ENCODE measurements at places on chromosomes 6 and 20.
A peak's percentile ranks its signal among the peaks of the same experiment; 100 is the strongest.

DNA sequence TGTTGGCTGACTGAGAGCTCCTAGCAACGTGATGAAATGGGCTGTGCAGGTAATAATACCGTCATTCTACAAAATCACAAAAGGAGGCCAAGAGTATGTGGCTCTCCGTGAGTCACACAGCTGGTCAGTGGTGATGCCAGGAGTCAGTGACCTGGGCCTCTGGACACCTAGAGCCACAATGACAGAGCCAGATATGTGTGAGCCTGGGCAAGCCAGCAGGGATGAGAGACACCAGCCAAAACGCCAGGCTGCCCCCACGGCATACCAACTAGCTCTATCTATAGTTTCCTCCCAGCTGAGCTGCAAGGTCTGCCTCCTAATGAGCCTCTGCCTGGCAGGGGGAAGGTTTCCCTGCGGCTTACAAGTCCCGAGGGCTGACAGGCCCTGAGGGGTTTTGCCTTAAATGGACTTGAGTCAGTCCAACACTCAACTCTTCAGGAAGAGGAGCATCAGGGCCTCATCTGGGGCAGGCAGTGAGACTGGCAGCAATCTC is 70.0 kb downstream of the CPNE5 start:
- DNase-seq, result no peak

DNA sequence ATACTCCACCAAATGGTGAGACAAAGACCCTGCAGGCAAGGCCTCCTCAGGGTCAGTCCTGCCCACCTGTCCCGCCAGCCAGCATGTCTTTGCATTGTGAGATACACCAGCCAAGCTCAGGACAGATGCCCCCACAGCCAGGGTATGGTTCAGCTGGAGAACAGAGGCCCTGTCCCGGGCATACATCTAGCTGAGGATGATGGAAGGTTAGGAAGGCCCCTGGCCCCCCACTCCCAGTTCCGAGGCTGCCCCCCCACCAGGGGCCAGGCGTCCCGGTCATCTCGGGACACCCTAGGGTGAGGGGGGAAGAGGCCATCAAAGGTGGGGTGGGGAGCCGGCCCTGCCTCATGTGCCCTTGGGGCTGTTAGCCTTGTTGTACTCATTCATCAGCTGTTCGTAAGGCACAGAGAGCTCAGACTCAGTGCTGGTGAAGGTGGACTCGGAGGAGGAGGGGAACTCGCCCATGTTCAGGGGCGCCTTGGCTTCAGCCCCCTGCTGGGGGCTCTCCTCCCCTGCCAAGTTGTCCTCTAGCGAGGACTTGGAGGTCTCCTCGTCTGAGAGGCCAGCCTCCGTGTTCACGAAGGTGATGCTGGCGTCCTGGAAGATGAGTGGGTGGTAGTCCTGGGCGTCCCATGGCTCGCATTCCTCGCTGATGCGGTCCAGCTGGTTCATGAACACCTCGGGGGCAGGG is 38.6 kb downstream of the KCNK5 start:
- no peak for DNase-seq

GRCh38 chr6:56040889-56041301 is 165.5 kb upstream of the BMP5 start:
- peak; percentile 22 for DNase-seq

DNA sequence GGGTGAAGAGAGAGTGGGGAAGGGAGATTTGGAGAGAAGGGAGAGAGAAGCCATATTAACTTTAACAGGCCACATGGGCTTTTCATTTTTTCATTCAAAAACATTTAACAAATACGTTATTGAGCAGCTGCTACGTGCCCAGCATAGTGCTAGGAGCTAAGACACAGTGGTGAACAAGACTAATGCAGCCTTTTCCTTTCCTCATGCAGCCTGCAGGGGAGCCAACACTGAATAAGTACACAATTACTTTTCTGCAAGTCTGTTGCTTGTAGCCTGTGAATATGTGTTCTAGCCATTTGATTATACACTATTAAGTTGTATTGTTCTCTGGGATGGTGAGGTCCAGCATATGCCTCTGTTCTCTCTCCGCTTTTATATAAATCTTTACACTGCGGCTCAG is 1.9 kb upstream of the BLOC1S5 start:
- DNase-seq, result no peak

- DNase-seq, result no peak
These were observed 6.9 kb downstream of the NELFCD start for GRCh38 chr20:58987790-58988564.

- peak; percentile 94 for DNase-seq
These were observed 44.6 kb downstream of the ARHGAP40 start for GRCh38 chr20:38645980-38646858.

GRCh38 chr20:58025233-58025632 is 203.2 kb downstream of the ANKRD60 start:
- no peak for DNase-seq

- DNase-seq, result no peak
These were observed 502.3 kb upstream of the IMPG1 start for GRCh38 chr6:76574746-76575145.

GRCh38 chr6:143528164-143528811 is 16.8 kb upstream of the FUCA2 start:
- DNase-seq, result no peak

DNA sequence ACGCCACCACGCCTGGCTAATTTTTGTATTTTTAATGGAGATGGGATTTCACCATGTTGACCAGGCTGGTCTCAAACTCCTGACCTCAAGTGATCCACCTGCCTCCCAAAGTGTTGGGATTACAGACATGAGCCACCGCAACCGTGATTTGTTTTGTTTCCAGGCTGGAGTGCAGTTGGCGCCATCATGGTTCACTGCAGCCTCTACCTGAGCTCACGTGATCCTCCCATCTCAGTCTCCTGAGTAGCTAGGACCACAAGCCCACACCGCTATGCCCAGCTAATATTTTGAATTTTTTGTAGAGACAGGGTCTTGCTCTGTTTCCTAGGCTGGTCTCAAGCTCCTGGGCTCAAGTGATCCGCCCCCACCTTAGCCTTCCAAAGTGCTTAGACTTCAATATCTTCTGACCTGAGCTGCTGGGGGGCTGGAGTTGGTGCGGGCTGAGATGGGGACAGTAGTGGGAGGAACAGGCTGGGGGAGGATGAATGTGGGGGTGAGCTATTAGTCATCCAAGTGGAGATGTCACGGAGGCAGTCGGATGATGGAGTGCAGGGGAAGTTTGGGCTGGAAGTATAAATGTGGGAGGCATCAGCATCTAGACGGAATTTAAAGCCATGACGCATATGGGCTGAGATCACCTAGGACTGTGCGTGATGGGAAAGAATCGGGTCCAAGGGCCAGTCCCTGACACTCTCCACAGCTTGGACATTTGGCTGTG is 23.1 kb upstream of the ZMYND8 start:
- no peak for DNase-seq

- no peak for DNase-seq
These were observed 89.3 kb downstream of the ASXL1 start for GRCh38 chr20:32447136-32448027.

GRCh38 chr6:37657112-37657886 is 40.4 kb downstream of the MDGA1 start:
- DNase-seq, result no peak

DNA sequence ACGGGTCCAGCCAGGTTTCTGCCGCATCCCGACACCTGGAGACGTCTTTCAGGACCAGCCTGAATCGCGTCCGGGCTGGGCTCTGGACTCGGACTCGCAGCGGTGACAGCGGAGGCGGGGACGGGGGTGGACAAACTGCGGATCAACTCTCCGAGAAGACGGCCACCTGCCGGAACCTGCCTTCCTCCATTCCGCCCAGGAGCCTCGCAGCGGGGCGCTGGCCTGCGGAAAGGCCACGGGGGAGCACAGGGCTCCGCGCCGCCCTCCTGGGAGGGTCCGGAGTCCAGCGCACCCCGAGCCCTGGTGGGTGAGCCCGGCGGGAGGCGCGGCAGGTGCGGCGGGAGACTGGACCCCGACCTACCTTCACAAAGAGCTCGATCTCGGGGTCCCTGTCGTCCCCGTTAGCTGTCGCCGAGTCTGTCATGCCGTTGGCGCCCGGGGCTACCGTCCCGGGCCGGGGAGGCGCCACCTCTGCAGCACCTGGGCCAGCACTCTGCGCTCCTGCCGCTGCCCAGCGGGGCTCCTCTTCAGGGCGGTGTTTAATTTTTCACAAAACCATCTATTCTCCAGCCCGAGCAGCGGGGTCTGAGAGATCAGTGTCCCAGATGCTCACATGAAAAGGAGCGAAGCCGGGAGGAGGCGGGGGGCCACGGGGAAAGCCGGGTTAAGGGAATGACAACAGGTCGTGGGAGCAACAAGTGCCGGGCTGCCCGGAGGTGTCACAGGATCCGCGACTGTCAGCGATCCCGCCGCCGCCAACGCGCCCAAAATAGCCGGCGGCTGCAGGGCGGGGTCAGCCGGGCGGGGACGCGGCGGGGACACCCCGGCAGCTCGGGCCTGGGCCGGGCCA is at the start of gene CLIC5:
Gene CLIC5 (minus strand): TSS at position 742 of the 850 bp plus-strand sequence. CDS start 318 bp downstream, at position 424.
- DNase-seq, result peak; percentile 18

GRCh38 chr6:74742793-74743508 is 462.9 kb downstream of the COL12A1 start:
- DNase-seq, result no peak

- DNase-seq, result peak; percentile 38
These were observed 18.7 kb downstream of the FAM50B start for GRCh38 chr6:3867641-3868502.

DNA sequence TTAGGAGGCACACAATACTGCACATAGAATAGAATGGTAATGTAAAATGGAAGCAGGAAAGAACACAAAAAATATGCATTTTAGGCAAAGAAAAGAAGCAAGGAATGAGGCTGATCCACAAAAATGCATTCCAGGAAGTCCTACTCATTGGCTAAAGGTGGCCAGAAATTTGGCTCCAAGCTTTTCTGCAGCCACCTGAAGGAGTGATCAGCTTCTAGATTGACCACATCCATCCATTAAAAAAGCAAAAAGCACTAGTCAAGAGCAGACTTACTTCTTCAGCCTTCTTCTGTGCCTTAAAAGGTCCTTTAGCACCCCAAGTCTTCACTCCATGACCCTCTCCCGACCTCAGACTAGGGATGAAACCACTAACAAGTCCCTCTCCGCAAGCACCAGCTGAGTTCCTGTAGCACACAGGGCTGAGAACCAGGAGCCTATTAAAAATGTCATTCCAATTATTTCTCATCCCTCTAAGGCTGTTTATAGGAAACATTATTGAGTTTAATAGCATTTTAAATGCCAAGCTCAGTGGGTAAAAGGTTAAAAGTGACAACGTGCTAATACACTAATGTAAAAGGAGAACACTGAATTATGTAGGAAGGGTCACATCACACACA is 36.5 kb downstream of the TRAM2 start:
- DNase-seq, result peak; percentile 47

- DNase-seq, result no peak
These were observed 122.4 kb downstream of the PTPRK start for GRCh38 chr6:128397996-128398395.

- peak; percentile 76 for DNase-seq
These were observed 284.7 kb upstream of the TAB2 start for GRCh38 chr6:149032599-149033405.

DNA sequence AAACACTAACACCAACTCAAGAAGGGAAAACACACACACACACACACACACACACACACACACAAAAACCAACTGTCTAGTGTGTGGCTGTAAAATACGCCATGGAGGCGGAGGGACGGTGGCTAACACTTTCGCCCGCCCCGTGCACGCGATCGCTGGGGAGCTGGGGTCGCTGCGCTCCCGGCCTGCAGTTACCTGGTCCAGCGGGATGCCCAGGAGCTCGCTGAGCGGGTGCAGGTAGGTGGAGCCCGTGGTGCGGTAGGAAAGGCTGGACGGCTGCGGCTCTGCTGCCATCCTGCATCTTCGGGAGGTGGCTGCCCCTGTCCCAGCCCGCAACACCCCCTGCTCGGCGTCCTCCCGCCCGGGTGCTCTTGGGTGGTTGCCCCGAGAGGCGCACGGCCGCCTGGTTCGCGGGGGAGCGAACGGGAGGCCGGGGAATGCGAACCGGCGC is 303 bp downstream of the MBOAT1 start:
- no peak for DNase-seq

GRCh38 chr6:148470606-148471465 is 128.2 kb downstream of the SASH1 start:
- DNase-seq, result no peak

Data from GM03348 (cell line).